ENCODE measurements at places on chromosomes 1 and 21. TPM values are rescaled to one million over a fixed set of nuclear protein-coding genes. Genes with fewer than 3 reads are reported as not detected.

COL16A1 gene
- 50.2 TPM for total RNA-seq

AMY1C gene
- total RNA-seq, result not detected

LCE1B gene
- total RNA-seq, result not detected

S100A5 gene
- total RNA-seq, result 0.66 TPM

ADAMTS5 gene
- total RNA-seq, result 4.0 TPM

APCS gene
- total RNA-seq, result not detected

CYP4B1 gene
- not detected for total RNA-seq
